T-helper 2 cell (primary cell): ENCODE measurements at places on chromosomes 6 and 20.

DNA sequence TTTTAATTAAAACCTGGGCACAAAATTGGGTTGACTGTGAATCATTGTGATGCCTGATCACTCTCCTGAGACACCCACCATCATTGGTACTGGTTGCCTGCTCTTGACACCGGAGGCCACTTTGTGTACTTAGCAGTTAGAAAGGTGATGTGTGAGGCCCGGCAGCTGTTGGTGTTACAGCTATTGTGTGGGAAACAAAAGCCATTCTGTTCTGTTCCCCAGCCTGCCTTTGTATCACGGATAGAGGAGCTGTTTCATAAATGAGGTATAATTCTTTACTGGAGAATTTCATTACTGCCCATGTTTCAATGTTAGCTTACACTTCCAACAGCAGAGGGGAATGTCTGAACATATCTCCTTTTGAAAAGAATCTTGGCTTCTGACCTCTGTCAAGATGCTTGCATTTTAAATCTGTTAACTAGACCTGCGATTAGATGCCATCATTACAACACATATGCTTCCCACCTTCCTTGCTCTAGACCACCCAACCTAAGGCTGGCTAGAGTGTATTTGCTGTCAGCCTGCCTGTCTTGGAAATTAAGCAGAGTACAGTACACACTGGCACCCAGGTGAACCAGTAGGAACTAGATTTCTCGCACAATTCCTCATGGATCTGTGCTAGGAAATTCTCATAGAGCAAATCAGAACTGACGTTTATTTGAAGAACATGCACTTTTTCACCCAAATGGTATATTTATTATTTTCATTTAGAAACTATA lies 142.4 kb upstream of the INSM1 start:
- DNase-seq, result no peak

GRCh38 chr6:31651602-31652191 lies 764 bp downstream of the BAG6 start:
- DNase-seq, result no peak

DNA sequence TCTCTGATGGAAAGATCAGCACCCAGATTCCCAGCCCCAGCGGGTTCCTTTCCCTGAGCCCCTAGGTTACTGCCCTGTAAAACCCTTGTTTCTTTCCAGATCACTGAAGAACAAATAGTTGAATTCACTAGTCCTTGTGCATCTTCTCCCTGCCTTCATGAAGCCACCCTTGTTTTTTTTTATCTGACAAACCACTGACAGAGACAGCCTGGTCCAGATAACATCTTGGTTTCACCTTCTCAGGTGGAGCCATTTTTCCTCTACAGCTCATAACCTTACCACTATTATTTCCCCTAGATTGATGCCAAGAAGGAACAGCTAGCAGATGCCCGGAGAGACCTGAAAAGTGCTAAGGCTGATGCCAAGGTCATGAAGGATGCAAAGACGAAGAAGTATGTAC lies 15.9 kb upstream of the PLCG1 start:
- no peak for DNase-seq

- no peak for DNase-seq
Observed at GRCh38 chr6:7879980-7880717, 30.4 kb downstream of the TXNDC5 start.

GRCh38 chr6:32086661-32087573 lies 22.2 kb downstream of the TNXB start:
- DNase-seq, result peak; percentile 31

DNA sequence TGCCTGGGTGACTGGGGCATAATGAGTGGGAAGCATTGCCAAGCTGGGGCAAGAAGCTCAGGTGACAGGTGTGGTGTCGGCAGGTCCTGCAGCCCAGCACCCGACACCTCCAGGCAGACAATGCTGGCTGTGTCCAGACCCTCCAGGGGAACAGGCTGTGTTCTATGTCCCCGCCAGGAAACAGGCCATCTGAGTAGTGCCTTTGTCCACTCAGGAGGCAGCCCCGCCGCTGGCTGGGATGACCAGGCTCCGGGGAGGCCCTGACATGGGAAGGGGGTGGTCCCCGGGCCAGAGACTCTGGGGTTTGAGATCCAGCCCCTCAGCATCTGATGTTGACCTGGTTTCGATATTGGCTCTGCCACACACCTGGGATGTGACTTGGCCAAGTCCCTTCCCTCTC lies 28.4 kb downstream of the SNPH start:
- DNase-seq, result no peak

DNA sequence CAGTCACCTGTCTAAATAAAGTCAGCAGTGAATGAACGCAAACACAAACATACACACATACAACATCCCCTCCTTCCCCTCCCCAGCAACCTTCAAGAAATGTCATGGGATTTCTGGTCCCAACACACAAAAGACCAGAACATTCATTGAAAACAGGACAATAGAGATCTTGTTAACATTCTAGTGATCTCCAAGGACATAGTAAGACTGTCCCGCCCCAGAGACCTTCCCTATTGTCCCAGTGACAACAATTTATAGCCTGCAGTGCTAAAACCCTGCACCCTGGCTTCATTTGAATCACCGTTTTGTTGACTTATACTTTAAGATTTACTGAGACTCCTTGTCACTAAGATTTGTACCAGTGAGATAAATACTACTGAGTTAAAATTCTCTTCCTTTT lies 143.9 kb upstream of the NOX3 start:
- no peak for DNase-seq

GRCh38 chr6:133166766-133167165 lies 74.4 kb upstream of the EYA4 start:
- DNase-seq, result no peak

- no peak for DNase-seq
Observed at GRCh38 chr20:49591217-49591865, 23.4 kb upstream of the PTGIS start.

DNA sequence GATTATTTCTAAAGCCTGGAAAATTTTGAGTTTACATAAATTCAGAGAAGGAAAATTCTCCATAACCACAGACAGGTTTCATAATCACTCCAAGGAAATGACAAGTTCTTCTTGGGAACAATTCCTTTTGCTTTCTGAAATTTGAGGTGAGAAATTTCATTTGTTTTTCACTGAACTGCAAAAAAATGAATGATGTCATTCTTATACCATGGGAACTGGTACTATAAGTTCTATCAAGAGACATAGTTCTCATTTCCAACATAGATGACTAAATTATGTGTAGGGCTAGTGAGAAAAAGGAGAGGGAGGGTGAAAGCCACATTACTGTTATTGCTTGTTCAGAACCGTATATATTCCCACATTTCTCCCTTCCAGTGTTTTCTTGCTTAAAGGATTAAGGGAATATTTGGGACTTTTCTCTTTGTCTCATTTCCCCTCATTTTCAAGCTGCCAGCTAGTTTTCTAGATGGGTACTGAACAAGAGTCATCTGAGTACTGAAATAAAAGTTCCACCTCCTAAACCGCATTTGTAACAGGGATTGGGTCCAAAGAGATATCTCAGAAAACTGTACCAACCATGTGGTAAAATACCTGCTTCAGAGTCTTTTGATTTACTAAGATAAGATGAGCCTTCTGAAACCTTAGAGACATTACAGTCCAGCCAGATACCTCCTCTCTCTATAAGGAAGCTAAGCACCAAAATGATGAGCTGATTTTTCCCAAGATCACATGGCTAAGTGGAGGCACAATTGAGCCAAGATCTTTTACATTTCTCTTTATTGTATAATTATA lies 144.3 kb upstream of the PRDM1 start:
- peak; percentile 55 for DNase-seq
